ENCODE measurements at places on chromosomes 3 and 15. TPM values are rescaled to one million over a fixed set of nuclear protein-coding genes. Genes with fewer than 3 reads are reported as not detected.

Gene CHRD
- total RNA-seq: 1.9 TPM

Gene GPR27
- total RNA-seq: 0.19 TPM

Gene AMOTL2
- total RNA-seq: 125 TPM

Gene IL20RB
- 1.6 TPM for total RNA-seq

Gene DENND4A
- total RNA-seq: 26.2 TPM

Gene CAPN3
- total RNA-seq: 4.1 TPM

Gene SUSD5
- total RNA-seq: 2.5 TPM
